EL (cell line): ENCODE measurements at places on chromosomes 5 and 9.

- DNase-seq, result no peak
Observed at GRCh38 chr9:123419091-123419490, 63.1 kb downstream of the CRB2 start.

DNA sequence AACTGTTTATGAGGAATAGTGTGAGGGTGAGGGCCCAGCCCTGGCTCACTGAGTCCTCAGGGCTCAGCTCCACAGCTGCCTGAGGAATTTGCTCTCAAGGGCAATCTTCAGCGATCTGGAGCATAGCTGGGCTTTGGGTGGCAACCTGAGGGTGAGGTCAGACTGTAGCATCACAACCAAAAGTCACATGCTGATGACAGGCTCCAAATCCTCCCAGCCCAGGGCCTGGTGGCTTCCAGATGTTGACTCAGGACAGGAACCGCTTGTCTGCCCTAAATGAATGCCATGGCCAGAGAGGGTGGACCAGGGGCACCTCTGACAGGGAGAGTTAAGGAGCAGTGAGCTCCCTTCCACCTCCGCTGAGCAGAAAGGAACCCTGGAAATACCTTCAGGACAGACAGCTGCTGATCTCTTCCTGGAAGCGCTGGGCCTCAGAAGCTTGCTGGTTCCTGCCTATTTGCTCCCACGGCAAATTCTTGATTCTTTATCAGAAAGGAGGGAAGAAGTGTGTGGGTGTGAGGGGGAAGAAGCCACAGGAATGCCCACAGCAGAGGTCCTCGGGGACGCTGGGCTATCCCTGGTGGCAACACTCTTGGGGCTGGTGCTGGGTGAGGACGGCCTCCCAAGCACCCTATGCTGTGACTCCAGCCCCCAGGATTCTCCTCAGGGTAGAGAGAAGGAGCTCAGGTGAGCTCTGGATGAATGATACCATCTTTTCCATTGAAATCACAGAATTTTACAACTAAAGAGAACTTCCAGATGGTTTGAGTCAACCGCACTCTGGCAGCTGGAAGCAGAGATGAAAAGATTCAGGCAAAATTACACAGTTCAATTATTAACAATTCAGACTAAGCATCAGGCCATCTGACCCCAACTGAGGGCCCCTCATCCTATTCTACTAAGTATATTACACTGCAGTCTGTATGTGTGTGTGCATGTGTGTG, 13.8 kb upstream of the CTSL start:
- peak; percentile 90 for DNase-seq

DNA sequence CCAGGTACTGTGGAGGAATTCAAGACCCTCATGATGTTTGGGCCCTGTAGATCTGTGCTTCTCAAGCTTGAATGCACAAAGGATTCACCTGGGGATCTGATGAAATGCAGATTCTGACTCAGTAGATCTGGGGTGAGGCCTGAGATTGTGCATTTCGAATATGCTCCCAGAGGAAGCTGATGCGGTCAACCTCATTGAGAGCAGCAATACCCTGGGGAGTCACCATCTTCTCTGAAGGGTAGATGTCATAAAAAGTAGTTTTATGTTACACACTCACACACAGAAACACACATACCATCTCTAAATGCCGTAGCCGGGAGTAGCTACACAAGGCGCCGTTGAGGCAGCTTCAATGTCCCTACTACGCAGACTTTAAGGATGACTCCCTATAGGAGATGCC, 55.8 kb upstream of the CPEB4 start:
- no peak for DNase-seq

DNA sequence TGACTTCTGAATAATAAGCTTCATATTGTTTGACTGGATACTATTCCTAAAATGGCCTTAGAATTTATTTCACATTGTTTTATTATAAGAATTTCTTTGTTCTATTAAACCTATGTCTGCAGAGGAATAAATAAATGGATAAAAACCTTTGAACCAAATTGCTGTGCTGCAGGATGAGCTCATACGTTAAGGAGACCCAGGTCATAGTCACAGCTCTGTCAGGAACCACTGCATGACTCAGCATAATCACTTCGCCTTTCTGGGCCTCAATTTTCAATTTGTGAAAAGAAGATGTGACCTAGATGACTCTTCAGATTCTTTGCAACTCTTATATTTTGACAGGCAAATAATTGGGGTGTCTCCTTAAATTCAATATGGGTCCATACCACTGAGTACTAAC, 36.7 kb upstream of the HMHB1 start:
- peak; percentile 60 for DNase-seq

DNA sequence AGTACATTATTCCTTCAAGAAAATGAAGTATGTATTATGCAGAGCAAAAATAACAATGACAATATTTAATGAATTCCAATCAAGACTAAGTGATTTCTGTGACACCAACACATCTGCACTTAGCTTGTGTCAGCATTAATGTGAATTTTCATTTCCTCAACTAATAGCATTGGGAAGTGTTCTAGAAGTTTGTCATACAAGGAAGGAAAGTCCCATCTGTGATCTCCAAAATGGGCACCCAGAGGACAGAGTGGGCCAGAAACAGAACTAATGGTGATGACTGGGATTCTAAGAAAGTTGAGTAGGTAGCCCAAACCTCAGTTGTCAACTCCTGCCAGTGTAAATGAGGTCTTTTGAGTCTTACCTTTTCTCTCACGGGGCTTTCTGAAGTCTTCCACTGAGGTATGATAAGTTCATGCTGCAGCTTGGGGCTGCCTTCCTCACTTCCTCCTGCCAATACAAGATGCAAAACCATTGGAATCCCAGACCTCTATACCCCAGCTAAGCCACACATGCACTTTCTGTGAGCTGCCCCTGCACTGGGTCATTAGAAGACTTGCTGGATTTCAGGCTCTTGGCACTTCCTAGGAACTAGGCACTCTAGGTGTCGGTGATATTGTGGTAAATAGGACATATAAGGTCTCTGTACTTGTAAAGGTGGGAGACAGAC, 4.9 kb downstream of the ADAM19 start:
- DNase-seq, result no peak

GRCh38 chr9:127187231-127187956, 65.0 kb upstream of the ANGPTL2 start:
- DNase-seq, result peak; percentile 94

DNA sequence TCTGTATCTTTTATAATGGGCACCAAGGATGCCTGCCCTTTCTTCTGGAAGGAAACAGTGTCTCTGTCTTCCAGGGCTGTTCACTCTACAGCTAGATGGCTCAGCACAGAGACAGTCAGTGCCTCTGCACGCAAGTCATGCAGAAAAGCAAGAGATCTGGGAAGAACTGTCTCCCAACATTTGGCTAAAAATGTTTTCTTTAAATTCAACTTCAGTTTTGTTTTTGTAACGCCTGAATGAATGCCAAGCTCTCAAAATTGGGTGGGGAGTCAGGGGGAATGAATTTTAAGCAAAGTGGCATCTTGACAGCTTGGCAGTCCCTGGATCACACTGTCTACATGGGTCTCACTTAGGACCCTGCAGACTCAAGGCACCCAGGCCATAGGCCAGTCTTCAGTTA, 12.6 kb downstream of the OLFML2A start:
- DNase-seq, result no peak

DNA sequence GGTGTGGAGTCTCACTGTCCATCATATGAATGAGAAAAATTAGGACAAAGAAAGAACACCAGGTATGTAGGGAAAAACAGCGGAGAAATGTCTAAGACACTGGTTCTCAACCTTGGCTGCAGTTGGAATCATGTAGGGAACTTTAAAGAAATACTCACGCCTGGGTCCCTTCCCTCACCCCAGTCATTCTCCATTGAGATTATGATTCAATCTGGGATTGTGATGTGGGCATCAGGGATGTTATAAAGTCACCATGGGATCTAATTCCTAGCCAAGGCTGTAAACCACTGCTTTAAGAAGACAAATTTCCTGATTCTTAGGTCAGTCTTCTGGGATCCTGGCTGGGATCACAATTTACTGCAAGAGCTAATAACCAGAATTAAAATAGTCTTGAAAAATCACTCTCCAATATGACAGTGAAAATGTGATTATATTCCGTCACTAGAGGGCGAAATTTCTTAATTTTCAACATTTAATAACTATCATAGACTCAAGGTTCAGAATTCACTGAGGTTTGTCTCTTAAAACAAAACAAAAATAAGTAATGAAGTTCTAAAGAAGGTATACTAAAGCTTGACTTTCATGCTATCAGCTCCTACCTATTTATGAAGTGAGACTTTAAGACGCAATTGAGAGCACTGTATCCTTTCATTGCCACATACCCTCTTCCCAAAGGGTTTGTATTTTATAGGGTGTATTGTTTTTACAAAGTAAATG, 60.5 kb downstream of the GLDC start:
- peak; percentile 21 for DNase-seq

- DNase-seq, result no peak
Observed at GRCh38 chr5:180689775-180690174, 40.4 kb upstream of the FLT4 start.

DNA sequence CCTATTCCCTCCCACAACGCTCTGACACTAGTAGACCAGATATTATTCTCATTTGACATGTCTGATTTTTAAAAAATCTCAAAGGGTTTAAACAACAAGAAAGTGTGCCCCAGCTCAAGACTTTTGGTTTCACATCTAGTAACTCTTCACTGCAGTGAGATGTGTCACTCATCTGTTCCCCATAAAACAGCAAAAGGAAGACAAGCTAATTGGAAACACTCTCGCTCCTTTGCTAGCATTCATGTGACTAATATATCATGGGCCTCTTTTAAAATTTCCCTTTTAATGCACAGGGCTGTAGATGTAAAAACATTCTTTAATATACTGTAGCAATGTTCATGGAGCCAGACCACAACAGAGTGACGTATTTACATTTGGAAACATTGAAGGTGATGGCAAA, 372.6 kb downstream of the ZNF608 start:
- no peak for DNase-seq

DNA sequence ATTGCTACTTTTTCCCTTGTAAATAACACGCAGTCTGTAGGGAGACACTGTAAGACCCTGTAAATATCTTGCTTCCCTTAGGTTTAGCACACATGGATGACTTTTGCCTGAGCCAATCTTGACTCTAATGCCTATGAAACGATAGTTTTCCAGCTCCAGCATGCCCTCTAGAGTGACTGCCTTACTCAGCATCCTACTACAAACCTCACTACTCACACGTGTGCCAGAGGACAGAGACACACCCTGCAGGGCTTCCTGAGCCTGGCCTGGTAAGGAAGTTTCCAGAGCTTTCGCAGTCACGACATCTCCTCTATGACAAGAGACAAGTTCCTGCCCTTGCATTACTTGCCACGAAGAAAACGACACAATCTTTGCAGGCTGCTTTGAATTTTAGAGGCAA, 138.1 kb downstream of the ATPSCKMT start:
- DNase-seq, result peak; percentile 57

DNA sequence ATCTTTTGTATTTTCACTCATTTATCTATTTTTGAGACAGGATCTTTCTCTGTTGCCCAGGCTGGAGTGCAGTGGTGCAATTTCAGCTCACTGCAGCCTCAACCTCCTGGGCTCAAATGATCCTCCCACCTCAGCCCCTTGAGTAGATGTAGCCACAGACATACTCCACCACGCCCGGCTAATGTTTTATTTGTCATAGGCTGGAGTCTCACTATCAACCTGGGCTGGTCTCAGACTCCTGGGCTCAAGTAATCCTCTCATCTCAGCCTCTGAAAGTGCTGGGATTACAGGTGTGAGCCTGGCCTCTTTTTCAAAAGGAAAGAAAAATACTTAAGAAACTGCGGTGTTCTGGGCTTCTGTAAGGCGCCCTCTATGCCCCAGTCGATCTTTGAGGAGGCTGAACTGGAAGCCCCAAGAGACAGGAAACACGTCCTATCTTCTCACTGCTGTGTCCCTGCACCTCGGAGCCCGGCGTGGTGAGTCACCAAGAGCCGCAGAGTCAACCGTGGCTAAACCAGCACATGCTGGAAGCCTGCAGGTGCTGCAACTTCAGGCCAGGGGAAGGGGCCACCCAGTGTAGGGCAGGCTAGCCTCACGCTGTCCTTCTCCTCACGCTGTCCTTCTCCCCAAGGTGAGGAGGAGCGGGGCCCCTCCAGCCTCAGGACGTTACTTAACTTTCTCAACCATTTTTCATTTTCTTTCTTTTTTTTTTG, 15.2 kb upstream of the LHX3 start:
- DNase-seq, result peak; percentile 79

DNA sequence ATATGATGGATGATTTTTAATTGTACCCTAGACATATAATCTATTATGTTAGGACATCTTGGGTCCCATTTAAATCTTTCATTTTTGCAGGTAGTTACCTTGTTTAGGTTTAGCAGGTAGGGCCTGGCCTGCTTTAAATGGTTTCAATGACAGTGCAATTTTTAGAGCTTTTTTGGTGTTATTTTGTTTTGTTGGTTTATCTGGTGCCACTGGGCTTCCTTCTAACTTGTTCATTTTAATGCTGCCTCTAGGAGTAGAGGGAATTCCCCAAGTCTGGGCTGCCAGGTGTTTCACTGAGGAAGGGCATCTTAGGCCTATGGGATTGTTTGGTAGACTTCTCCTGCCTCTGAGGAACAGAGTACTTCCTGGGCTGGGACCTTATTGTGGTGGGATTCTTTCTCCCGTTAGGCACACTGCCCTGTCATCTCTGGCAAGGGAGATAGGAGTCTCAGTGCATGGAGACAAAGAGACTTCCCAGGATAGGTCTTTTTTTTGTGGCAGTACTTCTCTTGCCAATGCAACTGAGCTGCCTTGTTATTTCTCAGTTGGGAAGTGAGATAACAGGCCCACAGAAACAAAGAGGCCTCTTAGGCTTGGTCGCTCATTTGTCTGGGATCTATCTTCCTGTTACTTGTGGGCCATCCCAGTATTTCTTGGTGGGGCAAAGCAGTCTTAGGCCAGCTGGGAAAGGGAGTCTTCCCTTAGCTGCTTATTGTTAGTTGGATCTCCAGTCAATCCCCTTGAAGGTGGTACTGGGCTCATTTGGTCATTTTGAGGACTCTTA, 282.9 kb downstream of the FER start:
- no peak for DNase-seq

DNA sequence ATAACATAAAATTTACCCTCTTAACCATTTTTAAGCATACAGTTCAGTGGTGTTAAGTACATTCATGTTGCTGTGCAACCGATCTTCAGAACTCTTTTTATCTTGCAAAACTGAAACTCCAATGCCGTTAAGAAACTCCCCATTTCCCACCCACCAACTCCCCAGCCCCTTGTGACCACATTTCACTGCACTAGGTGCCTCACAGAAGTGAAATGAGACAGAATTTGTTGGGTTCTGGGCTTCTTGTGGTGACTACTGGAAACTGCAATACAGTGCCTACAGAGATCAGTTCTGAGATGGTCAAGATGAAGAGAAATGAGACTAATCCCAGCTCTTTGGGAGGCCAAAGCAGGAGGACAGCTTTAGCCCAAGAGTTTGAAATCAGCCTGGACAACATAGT, 202.1 kb upstream of the SLC30A5 start:
- DNase-seq, result no peak

- DNase-seq, result no peak
Observed at GRCh38 chr5:57339521-57339920, 143.1 kb downstream of the ACTBL2 start.
